ENCODE measurements at places on chromosomes 7 and 10.

DNA sequence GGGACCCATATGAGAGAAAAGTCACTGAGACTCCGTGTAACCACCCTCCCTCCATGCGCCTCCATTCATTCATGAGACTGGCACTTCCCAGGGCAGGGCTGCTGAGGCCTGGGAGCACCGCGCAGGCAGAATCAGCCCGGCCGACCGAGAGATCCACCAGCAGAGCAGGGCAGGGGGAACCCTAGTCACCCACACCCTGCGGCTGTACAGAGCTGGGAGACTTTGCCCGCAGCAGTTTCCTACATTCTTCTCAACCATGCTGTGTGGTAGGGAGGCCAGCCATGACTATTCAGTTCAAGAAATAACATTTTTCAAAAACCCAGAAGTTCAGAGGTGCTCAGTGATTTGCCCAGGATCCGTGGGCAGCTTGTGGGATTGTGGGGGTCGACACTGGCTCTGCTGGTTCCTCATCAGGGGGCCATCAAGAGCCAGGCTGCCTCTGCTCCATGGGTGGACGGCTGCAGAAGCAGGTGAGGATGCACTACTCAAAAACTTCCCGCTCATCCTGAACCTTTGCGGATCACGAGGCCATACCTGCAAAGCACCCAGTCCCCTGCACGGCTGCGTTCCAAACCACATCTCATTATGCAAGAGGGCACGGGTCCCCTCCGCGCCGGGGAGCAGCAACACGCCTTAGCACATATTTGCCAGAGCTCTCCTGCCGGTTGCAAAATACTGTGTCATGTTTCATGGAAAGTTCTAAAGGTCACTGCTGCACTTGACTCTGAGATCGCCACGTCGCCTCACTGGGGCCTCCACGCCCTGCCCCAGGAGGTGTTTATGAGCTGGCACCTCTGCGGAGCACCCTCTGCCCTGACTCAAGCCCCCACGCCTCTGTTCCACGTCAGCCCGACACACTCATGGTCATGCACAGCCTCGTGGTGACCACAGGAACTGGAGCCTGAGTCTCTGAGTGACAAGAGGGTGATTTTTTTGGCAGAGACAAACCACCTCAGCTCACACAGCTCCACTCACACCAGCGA is 132.0 kb downstream of the PRKAG2 start:
- DNase-seq, result no peak

- DNase-seq, result no peak
Observed at GRCh38 chr7:139094596-139094995, 14.9 kb downstream of the ZC3HAV1 start.

GRCh38 chr10:56142092-56142728 is 218.8 kb downstream of the ZWINT start:
- DNase-seq, result no peak

- no peak for DNase-seq
Observed at GRCh38 chr10:71634531-71635164, 84.9 kb downstream of the C10orf105 start.

DNA sequence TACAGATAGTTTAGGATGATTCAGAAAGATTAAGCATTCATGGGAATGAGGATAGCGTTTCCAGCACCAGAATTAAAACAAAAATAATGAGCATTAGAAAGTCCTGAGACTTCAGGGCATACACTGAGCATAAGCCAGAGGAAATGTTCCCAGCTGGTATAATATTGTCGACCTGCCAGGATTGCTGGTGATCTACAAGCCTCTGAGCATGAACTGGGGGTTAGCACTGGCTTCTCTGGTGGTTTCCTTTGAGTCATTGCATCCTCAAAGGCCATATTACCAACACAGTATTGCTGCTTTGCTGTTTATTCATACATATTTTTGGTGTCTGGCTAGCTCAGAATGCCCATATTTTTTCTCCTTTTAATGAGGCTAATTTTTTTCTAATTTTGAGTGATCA is 10.7 kb upstream of the ATRNL1 start:
- no peak for DNase-seq

GRCh38 chr7:77731716-77732115 is 35.5 kb downstream of the RSBN1L start:
- DNase-seq, result no peak

- no peak for DNase-seq
Observed at GRCh38 chr10:71029411-71029892, 141.1 kb upstream of the PCBD1 start.

DNA sequence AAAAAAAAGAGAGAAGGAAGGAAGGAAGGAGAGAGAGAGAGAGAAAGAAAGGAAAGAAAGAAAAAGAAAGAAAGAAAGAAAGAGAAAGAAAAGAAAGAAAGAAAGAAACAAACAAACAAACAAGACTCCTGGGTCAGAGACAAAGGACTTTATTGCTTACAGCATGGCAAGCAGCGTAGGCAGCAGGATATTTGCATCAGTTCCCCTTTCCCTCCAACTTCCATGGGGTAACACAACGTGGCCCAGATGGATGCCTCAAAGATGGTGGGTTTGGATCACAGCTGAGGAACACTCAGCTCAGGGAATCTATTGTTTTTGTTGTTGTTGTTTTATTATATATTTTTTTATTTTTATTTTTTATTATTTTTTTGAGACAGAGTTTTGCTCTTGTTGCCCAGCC is 128.5 kb upstream of the VKORC1L1 start:
- no peak for DNase-seq

GRCh38 chr7:27665531-27665930 is 2.8 kb upstream of the HIBADH start:
- DNase-seq, result no peak
